Activated gamma-delta T cell (primary cell): ENCODE measurements at places on chromosomes 11 and 22.

DNA sequence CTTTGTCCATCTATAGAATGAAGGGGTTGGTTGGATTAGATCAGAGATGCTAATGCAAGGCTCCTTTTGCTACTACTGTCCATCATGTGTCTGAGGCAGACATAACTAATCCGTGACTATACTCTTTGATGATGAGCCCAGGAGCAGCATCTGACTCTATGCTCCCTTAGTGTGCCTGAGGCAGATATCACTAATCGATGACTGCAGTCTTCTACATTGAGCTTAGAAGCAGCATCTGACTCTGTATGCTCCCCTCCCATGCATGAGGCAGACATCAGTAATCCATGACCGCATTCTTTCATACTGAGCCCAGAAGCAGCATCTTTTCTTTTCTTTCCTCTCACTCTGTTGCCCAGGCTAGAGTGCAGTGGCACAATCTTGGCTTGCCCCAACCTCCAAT, 4.2 kb downstream of the TCN2 start:
- DNase-seq, result no peak

DNA sequence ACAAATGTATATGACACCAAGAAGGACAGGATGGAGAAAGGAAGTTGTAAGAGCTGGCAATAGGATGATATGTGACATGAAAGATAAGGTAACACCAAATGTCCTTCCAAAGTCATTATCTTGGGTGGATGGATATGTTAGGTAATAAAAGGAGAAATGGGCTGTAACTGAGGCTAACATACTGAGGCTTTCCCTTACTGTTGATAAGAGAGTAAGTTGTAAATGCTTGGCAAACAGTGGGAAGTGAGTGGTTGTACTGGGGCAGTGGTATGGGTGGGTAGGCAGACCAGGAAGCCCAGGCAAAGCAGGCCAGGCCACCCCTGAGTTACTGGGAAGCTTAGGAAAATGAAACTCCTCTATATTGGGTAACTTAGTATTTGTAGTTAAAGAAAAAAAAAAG, 73.7 kb downstream of the ARHGAP42 start:
- DNase-seq, result no peak

- DNase-seq, result no peak
These were observed 11.2 kb upstream of the DGKZ start for GRCh38 chr11:46335890-46336562.

GRCh38 chr11:2178906-2179494, 7.4 kb upstream of the TH start:
- no peak for DNase-seq

DNA sequence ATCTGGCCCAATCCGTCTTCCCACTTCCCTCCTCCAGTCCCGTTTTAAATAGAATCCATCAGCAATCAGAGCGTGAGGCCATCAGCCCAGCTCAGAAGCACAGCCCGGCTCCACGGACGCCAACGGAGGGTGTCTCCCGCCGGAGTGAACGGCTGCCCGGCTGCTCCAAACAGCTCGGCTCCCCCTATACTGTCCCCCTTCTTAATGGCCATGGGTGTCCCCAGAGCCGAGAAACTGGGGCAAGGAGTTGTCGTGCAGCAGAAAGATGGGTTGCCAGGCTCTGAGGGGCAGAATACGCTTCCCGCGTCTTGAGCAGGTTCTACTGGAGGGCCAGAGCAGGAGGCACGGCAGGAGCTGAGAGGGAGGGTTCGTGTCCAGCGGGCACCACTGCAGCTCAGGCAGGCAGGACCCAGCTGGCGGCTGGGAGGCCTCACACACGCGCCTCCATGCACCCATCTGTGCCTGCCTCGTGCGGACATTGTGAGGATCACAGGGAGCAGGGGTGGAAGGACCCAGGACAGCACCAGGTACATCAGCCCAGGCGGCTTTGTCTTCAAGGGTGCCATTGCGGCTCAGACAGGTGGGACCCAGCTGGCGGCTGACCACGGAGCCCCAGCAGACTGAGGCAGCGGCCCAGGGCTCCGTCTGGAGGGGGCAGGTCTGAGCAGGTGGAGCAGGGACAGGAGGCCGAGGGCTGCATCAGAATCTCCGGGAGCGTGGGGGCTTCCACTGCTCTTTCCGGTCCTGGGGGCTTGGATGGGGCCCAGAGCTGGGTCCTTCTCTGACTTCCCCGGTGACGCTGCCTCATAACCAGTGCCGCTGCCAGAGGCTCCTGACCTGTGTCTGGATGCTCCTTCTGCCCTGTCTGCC, 882.7 kb downstream of the BRD1 start:
- DNase-seq, result no peak
